Astrocyte (in vitro differentiated cells and primary cell): ENCODE measurements at places on chromosomes 1 and 21.

- no peak for DNase-seq
Observed at GRCh38 chr1:98849969-98850636, 154.6 kb downstream of the PLPPR5 start.

DNA sequence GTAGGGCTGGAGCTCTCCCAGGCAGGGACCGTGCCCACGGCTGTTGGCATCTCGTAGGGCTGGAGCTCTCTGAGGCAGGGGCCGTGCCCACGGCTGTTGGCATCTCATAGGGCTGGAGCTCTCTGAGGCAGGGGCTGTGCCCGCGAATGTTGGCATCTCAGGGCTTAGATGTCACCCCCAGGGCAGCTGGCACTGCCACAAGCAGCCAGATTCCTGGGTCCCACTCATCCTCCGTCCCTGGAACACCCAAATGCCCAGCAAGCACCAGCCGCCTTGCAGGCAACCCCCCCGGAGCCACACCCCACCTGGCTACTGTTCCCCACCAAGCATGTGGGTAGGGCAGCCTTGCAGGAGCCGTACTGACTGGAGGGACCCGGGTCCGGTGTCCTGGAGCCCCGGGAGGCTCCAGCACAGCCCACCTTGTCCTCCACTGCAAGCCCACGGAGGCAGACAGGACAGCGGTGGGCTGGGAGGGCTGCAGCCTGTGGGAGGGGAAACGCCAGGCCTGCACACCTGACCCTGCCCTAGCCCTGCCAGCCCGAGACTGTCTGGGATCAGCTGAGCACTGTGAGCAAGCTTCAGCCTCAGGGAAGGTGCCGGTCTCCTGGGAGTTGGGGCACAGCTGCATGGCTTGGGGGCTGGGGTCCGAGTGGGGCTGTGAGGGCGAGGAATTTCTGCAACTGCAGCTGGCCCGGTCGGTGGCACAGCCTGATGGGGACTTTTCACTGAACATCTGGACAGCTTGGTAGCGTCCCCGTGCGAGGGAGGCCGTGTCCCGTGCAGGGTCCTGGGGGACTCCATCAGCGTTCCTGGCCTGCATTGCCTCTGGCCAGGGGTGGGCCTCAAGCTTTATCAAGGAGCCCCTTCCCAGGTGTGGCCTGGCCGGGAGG is 53.6 kb downstream of the COL18A1 start:
- no peak for DNase-seq

GRCh38 chr1:44650159-44650831 is 24.0 kb downstream of the TMEM53 start:
- no peak for DNase-seq

GRCh38 chr21:45482899-45483821 is 59.1 kb downstream of the SLC19A1 start:
- DNase-seq = no peak

GRCh38 chr1:63466759-63467158 is 56.3 kb downstream of the ITGB3BP start:
- no peak for DNase-seq

GRCh38 chr21:38212706-38213105 is 44.1 kb upstream of the KCNJ15 start:
- no peak for DNase-seq

DNA sequence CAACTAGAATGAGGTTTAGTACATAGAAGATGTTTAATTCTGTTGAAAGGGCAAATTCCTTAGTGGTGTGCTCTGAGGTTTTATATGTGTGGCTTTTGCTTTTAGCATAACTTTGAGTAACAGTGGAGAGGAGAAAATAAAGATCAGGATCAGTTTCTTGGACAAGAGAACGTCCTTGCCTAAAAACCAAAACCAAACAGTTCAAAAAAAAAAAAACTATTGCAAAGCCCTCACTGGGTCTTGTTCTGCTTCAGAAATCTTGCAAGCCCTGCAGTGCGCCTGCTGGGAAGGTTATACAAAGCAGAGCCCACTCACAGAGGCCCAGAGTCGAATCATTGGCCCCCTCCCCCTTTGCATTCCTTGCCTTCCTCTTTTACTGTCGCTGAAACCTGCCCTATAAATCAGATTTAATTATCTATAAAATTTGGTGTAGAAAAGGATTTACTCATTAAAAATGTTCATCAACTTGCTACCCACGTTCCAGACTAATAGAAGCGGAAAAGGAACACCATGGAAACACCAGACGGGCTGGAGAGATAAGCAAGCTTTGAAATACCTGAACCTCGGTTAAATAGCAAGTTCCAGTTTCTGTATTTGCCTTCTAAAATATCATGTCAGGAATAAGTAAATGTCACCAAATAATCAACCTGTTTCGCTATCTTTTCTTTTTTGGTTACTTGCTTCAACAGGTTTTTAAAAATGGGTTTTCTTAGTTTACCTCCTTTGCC is 201.6 kb upstream of the PTBP2 start:
- DNase-seq = peak; percentile 35

DNA sequence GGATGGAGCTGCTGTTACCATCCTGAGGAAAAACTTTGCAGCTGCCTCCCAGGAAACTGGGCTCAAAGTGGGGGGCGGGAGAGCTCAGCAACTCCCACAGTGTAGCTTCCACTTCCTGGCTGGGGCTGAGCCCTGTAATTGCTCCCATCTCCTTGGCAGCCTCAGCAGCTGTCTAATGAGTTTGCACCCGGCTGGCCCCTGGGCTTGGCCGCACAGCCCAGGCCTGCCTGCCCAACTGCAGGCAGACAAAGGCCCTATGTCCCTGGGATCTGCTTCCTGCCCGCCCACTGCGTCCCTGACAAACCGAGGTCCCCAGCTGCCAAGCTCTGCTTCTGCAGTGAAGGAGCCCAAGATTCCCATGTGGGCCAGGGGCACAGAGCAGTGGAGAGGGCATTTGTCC is 30.1 kb downstream of the EDN2 start:
- peak; percentile 52 for DNase-seq

DNA sequence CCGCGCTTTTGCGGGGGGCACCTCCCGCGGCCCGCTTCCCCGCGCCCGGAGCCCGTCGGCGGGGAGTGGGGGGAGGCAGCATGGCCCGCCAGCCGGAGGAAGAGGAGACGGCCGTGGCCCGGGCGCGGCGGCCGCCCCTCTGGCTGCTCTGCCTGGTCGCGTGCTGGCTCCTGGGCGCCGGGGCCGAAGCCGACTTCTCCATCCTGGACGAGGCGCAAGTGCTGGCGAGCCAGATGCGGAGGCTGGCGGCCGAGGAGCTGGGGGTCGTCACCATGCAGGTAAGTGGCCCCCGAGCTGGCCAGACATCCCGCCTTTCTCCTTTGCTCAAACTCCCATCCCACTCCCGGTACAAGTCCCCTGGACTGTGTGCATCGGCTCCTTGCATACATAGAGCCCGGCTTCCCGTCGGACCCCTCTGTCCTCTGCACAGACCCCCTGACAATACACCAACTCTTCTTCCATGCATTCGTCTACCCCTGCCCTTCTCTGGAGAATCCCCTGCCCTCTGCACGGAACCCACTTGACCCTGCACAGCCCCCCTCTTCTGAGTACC is 812 bp downstream of the CACHD1 start:
- no peak for DNase-seq

GRCh38 chr1:83920320-83920719 is 78.6 kb downstream of the TTLL7 start:
- DNase-seq = peak; percentile 36
